Activated T-cell treated with anti-CD3 and anti-CD28 coated beads, Interleukin-2, amount 50 U/mL, for 72 hours (primary cell): ENCODE measurements at places on chromosomes 12 and 14. TPM values are rescaled to one million over a fixed set of nuclear protein-coding genes. Genes with fewer than 3 reads are reported as not detected.

GRCh38 chr12:118908811-118909210 is 72.5 kb upstream of the SRRM4 start:
- DNase-seq: no peak

DNA sequence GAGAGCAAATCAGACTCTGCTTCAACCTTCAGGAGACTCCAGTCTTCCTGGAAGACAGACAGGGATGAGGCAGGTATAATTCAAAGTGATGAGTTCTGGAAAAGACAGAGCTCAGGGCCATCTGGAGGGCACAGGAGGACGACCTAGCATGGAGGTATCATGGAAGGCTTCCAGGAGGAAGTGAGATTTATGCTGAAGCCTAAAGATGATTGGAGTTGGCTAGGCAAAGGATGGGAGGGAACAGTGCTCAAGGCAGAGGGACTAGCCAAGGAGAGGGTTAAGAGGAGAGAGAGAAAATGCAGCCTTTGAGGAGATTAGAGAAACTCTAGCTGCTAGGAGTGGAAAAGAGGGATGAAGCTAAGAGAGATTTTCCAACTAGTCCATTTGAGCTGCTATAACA is 438.5 kb downstream of the MED13L start:
- DNase-seq: no peak

The EML5 gene
- 4.9 TPM for total RNA-seq

DNA sequence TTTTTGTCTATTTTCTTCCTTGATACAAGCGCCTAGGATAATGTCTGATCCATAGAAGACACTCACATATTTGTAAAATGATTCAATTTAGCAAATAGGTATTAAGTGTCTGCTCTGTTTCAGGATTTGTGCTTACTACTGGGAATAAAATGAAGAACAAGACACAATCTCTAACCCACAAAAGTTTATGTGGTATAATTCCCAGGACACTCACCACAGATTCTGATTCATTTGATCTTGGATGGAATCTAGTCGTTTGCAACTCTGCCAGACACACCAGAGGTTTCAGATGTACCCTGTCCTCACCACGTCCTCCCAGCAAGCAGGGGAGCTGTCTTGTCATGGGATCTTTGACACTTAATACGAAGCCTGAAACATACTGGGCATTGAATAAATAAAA is 208.3 kb downstream of the LRIG3 start:
- DNase-seq: no peak

- peak; percentile 50 for DNase-seq
These were observed 299.6 kb downstream of the DPF3 start for GRCh38 chr14:72594099-72594901.
